Hematopoietic multipotent progenitor cell treated with erythropoietin and hydrocortisone succinate and interleukin-3 and kit ligand, for 15 days (in vitro differentiated cells): ENCODE measurements at places on chromosomes 12 and 14.

GRCh38 chr12:114726092-114726710 lies 42.2 kb upstream of the TBX3 start:
- DNase-seq: no peak

DNA sequence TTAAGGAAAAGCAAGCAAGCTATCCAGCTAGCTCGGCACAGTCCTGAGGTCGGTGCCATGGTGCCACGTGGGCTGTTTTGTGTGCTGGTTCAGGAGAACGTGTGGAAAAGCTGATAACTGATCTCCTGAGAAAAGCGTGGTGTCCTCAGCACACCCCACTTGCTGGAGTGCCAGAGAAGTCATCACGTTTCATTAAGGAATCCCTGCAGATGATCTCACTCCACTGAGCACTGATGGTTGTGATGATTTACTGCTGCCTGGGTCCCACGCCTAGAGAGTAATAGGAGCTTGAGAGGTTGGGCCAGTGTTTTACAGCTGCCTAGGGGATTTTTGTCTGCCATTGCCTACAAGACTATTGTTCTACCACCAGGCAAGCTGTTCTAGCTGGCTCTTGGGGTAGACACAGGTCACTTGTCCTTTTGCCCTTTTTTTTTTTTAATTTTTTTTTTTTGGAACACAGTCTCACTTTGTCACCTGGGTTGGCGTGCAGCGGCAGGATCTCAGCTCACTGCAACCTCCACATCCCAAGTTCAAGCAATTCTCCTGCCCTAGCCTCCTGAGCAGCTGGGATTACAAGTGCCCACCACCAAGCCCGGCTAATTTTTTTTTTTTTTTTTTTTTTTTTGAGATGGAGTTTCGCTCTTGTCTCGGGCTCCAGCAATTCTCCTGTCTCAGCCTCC lies 42.3 kb upstream of the EVL start:
- DNase-seq: no peak

- no peak for DNase-seq
These were observed 17.9 kb downstream of the RTL1 start for GRCh38 chr14:100885617-100886016.

DNA sequence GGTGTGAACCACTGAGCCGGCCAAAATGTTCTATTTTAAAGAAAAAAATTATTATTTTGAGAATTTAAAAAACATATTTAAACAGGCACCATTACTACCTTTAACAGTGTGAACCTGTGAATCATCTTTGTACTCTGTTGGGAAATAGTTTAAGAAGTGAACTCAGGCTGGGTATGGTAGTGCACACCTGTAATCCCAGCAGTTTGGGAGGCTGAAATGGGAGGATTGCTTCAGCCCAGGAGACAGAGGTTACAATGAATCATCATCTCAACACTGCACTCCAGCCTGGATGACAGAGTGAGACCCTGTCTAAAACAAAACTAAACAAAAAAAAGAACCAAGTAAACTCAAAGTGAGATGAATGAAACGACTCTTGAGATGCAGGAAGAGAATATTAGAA lies 3.1 kb upstream of the WDR89 start:
- DNase-seq: no peak

GRCh38 chr12:122309564-122310121 lies 43.3 kb upstream of the VPS33A start:
- DNase-seq: no peak

DNA sequence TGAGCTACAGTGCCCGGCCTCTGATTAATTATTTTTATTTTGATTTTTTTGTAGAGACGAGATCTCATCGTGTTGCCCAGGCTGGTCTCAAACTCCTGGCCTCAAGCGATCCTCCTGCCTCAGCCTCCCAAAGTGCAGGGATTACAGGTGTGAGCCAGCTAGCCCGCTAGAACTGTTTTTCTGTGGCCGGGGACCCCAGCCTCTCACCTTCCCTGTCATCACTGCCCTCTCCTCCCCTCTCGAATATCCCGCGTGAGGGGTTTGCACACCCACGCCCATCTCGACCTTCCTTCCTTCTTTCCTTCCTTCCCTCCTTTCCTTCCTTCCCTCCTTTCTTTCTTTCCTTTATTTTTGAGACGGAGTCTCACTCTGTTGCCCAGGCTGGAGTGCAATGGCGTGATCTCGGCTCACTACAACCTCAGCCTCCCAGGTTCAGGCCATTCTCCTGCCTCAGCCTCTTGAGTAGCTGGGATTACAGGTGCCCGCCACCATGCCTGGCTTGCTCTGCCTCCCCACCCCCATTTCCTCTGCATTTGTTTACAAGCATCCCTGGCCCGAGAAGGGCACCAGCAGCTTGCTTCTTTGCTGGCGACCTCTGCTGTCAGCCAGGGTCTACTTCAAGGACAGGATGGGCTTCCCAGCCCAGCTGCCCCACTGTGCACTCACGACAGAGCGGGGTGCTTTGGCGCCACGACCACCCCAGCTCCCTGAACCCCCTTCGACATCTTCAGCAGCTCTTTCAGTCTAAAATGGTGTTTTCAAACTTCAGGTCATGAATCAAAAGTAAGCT lies 4.3 kb upstream of the TRAF3 start:
- DNase-seq: no peak

DNA sequence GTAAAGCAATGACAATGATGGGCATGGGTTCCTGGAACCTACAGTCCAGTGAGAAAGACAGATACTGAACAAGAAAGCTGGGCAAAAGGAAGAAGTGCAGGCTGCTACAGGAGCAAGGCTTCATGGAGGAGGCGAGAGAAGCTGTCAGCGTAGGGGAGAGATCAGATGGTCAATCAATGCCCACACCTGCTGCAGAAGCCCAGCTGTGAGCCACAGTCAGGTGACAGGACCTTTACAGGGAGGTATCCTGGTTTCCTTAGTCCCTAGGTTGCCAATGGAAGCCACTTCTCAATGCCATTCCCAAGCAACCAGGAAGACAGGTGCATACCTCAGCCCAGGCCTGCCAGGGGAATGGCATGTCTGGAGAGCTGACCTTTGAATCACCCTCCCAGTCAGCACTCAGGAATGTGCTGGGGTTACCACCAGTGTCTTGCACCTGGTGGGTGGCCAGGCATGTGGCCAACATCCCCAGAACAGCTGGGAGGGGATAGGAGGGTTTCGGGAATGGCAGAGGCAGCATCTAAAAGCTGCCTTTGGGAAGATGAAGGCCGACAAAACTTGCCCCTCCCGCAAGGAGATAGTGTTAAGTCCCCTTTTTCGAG lies 170.3 kb downstream of the TTC7B start:
- DNase-seq: no peak

DNA sequence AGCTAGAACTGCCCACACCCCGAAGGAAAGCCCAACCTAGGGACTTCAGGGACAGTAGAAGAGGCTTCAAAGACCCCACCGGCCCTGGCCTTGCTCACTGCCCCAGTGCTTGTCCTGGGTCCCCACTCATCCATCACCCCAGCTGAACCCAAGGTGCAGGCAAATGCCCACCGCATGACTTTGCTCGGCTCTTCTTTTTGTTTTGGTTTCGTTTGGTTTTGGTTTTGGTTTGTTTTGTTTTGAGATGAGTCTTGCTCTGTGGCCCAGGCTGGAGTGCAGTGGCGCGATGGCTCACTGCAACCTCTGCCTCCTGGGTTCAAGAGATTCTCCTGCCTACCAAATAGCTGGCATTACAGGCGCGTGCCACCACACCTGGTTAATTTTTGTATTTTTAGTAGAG lies 9.0 kb downstream of the CCDC85C start:
- no peak for DNase-seq

DNA sequence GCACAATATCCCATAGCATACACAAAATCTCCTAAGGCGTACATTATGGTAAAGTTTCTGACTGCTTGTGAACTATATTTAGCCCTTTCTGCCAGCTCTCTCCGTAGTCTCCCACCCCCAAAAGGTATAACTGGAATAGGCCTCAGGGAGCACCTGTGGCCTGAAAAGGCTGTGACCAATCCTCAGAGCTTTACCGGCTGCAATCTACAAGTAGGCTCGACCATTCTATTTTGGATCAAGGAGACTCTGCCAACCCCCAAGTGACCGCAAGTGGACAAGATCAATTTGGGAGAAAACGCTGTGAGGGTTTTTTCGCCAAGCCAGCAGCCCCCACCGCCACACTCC lies 1.2 kb downstream of the PPTC7 start:
- no peak for DNase-seq

DNA sequence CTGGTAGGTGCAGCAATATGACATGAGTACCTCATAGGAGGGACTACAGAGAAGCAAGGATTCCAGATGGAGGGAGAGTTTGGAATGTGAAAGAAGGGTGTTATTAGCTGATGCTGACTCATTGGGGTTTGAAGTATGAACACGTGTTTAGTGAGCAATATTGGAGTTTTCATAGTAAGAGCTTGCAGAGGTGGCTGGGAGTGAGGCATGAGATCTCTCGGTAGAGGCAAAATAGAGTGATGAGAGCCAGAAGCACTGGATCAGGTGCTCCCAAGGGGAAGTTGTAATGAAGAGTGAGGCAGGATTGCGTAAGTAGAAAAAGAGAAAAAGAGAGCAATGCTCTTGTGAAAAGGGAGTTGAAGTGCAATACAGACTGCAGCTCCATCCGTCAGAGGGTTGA lies 42.1 kb downstream of the MGST1 start:
- no peak for DNase-seq
